ENCODE measurements at places on chromosomes 11 and 22. TPM values are rescaled to one million over a fixed set of nuclear protein-coding genes. Genes with fewer than 3 reads are reported as not detected.

The PRG3 gene
- polyA plus RNA-seq, result not detected

GRCh38 chr22:35540595-35541253 lies at the start of gene RASD2:
Gene RASD2 (plus strand): TSS chr22:35540831. CDS start chr22:35546810, 5,979 bp downstream.
- peak; percentile 28 for DNase-seq

GRCh38 chr11:18321578-18321968 lies 367 bp downstream of the HPS5 start:
- no peak for DNase-seq

DNA sequence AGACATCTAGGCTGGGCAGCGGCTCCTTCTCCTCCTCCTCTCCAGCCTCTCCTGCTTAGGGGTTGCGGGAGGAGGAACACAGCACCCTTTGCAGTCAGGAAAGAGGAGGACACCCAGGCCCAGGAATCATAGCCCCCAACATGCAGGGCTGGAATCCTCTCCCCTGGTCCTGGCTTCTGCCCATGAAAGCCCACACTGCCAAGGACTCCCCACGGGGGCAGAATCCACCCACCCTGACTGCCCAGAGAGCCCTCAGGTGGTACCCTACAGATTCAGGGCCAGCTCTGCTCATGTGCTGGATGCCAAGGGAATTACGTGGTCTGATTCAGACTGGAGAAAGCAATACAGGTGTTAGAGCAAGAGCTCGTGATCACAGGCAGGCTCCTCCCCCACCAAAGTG lies 4.5 kb downstream of the ESS2 start:
- DNase-seq, result no peak

- DNase-seq, result no peak
Observed at GRCh38 chr11:76083563-76084451, 122.5 kb downstream of the WNT11 start.

DNA sequence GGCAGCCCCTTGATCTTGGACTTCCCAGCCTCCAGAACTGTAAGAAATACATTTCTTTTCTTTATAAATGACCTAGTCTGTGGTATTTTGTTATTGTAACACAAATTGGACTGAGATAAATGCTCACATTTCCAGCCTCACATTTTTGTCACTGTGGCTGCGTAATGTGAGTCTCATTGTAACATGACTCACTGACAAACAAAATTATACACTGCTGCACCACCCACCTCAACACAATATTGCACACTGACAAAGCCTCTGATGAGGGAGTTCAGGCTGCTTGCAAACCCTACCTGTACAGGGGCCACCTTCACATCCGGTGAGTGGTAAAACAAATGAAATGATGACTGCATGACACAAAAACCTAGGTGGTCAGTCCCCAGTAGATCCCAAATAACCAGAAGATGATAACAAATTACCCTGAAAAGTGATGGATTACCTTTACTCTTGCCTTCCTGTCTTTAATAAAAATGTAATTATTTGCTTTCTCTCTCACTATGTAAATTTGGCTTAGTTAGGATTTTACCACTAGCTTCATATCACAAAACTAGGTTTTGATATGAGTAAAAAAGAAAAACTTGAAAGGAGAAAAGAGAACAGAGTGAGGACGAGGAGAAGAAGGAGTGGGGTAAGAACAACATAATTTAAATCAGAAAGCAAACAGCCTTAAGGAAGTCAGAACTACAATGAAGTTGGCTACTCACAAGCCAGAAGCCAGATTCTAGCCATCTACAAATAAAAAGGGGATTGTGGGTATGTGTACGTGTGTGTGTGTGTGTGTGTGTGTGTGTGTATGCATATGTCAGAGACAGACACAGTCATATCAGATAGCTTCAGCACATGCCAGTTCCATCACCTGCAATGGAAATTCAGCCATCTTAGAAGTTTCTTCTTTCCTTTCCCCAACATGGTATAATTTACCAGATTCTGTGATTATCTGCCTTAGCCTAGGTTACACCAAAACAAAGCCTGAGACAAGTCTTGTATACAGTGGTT lies 53.4 kb upstream of the SESN3 start:
- DNase-seq, result no peak

DNA sequence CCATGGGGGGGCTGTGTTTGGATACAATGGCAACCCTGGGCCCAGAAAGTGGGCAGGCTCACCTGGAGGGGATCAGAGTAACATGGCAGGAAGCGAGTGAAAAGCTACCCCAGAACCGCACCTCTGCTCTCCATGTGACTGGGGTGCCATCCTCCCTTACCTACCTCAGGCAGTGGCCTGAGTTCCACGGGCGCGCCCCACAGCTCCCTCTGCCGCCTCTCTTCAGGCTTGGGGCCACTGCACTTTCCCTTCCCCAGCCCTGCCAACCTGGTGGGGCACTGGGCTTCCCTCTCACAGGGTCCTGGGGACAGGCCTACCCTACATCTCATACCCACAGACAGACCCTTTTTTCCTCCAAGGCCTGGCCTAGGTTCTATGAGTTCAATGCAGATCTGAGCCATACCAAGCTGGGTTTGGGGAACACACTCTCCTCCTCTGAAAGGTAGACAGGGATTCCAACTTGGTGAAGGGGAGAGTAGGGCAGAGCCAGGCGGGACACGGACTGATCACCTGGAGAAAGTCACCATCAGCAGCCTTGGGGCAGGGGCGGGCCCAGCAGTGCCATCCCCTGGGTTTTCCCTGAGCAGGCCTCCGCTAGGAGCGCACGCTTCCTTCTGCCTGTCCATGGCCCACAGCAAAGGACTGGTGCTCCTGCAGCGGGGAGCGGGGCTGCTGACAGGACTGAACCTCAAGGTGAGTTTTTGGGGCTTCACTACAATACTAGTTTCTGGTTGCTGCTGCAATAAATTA lies 7.1 kb downstream of the GALR3 start:
- no peak for DNase-seq

Measured in testis (tissue), 5 donors.